Fibroblast of skin of left quadriceps (primary cell): ENCODE measurements at places on chromosomes 2 and 18.

DNA sequence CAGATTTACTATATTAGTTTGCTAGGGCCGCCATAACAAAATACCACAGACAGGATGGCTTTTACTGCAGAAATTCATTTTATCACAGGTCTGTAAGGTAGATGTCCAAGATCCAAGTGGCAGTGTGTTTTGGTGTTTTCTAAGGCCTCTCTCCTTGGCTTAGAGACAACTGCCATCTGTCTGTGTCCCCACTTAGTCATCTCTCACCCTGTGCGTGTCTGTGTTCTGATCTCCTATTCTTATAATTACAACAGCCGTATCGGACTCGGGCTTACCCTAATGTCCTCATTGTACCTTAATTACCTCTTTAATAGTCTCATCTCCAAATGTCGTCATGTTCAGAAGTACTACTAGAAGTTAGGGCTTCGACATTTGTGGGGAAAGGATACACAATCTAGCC, 362.3 kb upstream of the CDH19 start:
- DNase-seq, result no peak

DNA sequence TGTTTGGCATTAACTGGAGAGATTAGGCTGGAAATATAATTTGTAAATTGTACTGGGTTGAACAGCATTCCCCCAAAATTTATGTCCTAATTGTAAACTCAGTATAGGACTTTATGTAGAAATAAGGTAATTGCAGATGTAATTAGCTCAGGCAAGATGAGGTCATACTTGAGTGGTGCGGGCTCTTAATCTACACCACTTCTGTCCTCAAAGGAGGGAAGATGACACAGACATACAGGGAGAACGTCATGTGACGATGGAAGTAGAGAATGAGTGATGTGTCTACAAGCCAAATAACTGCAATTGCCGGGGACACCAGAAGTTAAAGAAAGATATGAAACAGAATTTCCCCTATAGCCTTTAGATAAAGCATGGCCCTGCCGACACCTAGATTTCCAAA, 1501.1 kb upstream of the PIK3C3 start:
- DNase-seq, result no peak

DNA sequence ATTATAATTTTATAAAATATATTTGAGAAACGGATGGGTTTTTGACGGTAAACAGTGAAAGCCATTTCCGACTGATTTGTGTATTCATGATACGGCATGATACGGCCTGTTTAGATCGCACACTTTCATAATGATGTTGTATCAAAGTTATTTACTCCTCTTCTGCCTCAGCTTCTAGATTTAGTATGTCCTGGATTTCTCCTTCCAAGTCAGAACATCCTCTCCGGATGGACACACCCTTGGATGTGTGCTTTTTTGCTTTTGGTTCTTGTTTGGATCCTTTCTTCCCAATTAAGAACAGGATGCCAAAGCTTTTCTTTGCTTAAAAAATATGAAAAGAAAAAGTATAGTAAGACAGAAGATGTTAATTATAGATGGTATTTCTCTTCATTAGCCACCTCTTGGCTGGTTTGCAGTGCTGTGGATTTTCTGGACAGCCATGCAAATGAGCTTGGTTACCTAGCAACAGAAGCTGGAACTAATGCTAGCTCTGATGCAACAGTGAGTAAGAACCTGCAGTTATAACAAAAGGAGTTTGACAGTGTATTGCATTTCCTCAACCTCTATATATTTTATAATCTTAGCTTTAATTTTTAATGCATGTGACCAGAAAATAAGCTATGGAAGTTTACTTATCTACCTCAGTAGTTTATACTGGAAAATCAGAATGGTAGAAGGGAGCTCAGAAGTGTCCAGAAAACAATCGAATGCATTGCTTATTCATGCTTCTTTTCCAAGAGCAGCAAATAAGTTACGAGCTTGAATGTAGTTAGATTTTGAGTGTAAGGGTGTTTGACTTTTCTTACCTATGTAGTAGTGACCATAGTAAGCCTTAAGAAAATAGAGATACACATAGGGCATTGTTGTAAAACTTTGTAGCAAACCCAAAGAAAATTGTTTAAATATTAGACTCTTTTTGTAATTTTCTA, 27.9 kb downstream of the RMND5A start:
- peak; percentile 78 for DNase-seq

GRCh38 chr2:225670111-225670974, 270.8 kb downstream of the NYAP2 start:
- peak; percentile 41 for DNase-seq
